ENCODE measurements at places on chromosomes 4 and X.

- no peak for DNase-seq
These were observed 1180.0 kb upstream of the TENM3 start for GRCh38 chr4:181063212-181063611.

DNA sequence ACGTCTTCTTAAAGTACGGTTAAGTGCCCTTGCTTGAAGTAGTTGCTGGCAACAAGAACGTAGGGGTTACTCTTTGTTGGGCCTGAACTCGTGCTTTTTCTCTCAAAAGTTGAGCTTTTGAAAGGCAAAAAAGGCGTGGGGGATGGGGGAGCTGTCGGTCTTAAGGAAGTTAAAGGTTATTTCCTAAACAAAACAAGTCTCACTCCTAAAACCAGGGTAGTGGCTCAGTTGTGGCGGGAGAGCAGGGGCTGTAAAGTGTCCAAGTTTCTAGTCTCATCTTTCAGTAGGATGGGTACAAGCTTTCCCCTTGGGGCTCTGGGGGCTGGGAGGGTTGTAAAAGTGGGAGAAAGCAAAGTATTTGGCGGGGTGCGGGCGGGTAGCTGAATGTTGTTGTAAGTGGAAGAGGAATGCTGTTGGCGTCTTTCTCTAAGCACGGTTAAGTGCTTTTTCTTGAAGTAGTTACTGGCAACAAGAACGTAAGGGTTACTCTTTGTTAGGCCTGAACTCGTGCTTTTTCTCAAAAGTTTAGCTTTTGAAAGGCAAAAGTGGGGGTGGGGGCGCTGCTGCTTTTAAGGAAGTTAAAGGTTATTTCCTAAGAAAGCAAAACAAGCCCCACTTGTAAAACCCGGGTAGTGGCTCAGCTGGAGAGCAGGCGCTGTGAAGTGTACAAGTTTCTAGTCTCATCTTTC lies 904 bp upstream of the WDR1 start:
- peak; percentile 63 for DNase-seq

GRCh38 chrX:12891915-12892506 lies 14.4 kb upstream of the TLR8 start:
- DNase-seq, result no peak

DNA sequence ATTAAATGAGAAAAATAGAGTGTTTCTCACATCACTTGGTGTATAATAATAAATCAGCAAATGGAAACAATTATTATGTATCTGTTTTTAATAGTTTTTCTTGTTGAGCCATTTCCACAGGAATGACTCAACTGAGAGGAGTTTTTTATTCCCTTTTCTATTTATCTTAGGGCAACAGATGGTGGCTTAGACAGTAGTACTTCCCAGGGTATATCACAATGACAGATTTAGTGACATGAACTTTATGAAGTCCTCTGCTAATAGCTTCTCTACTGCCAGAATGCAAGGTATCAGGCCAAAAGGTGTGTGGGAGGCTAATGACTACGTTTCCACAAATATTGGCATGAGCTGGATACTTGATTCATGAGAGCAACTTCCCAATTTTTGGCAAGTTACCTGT lies 126.7 kb downstream of the HTR2C start:
- no peak for DNase-seq

DNA sequence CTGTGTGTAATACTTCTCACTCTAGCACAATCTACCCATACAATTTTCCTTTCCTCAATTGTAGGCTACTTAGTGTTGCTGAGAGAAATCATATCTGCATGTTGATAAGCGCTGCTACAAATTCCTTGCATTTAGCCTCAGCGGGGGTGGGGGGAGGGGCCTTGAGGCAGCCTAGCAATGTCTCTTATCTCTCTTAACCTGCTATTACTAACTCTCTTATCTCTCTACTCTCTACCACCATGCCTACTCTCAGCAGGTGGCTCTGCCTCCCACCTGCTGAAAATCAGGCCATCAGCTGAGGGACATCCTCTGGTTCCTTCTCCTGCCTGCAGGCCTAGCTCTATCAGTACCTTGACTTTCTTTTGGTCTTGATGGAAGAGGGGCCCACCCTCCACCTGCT lies 98.9 kb downstream of the GPR82 start:
- no peak for DNase-seq

- no peak for DNase-seq
These were observed 15.1 kb upstream of the PIGA start for GRCh38 chrX:15350329-15350996.

DNA sequence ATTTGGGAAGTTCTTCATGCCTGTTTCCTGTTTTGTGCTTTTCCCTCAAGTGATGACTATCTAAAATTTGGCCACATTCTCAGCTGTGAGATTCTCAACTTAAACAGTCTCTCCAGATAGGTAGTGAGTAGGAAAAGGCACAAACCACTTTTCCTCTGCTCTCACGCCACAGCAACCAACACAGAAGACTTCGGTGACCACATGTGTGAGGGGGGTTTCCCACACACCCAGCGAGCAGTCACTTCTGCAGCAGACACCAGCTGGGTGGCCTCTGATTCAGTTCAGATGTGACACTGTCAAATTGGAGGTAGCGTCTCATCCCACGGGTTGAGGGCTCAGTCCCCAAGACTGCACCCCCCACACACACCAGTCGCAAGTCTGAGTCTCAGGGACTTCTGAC lies 25.1 kb upstream of the CLDN34 start:
- peak; percentile 46 for DNase-seq

GRCh38 chr4:128268970-128269369 lies 18.6 kb downstream of the PGRMC2 start:
- DNase-seq, result no peak

- DNase-seq, result peak; percentile 86
These were observed 12.4 kb upstream of the PIN4 start for GRCh38 chrX:72169008-72169728.

- no peak for DNase-seq
These were observed 111.5 kb downstream of the ASB9 start for GRCh38 chrX:15158350-15158735.

DNA sequence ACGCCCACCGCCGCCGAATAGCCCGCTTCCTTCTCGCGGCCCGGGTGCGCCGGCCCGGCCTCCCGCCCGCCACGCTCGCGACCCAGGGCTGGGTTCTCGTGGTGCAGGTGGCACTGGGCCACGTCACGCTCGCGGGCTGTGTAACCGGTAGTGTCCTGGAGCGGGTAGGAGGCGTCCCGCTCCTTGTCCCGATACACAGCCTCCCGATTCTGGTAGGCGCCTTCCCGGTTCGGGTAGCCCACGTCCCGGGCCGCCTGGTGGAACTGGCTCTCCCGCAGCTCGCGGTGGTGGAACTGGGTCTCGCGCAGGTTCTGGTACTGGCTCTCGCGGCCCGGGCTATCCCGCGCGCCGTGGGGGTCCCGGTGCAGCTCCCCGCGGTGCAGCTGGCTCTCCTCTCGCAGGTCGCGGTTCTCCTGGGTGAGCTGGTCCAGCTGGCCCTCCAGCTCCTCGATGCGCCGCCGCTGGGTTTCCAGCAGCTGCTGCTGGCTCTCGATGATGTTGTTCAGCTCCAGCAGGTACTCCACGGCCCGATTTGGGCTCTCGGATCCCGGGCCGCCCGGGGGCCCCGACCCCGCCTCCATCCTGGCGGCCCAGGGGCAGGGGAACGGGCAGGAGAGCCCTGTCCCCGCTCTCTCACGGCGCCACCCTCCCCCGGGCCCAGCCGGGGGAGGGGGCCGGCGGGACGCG lies 39.3 kb upstream of the IQSEC2 start:
- no peak for DNase-seq

DNA sequence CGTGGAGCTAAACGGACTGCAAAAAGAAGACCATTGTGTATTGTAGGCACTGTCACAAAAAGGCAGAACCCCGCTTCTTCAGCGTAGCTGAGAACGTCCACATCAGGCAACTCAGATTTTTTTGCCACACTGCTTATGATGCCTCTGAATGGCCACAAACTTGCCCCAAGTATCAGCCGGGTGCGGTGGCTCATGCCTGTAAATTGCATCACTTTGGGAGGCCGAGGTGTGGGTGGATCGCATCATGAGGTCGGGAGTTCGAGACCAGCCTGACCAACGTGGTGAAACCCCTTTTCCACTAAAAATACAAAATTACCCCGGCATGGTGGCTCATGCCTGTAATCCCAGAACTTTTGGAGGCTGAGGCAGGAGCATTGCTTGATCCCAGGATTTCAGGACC lies 14.9 kb upstream of the IL3RA start:
- no peak for DNase-seq

- no peak for DNase-seq
These were observed 64.3 kb upstream of the NR0B1 start for GRCh38 chrX:30373479-30373878.

GRCh38 chrX:80808881-80809411 lies 731 bp downstream of the BRWD3 start:
- peak; percentile 53 for DNase-seq

- no peak for DNase-seq
These were observed 3.1 kb upstream of the MSX1 start for GRCh38 chr4:4856071-4857000.

GRCh38 chr4:126209147-126209546 lies 894.4 kb downstream of the FAT4 start:
- DNase-seq, result no peak

DNA sequence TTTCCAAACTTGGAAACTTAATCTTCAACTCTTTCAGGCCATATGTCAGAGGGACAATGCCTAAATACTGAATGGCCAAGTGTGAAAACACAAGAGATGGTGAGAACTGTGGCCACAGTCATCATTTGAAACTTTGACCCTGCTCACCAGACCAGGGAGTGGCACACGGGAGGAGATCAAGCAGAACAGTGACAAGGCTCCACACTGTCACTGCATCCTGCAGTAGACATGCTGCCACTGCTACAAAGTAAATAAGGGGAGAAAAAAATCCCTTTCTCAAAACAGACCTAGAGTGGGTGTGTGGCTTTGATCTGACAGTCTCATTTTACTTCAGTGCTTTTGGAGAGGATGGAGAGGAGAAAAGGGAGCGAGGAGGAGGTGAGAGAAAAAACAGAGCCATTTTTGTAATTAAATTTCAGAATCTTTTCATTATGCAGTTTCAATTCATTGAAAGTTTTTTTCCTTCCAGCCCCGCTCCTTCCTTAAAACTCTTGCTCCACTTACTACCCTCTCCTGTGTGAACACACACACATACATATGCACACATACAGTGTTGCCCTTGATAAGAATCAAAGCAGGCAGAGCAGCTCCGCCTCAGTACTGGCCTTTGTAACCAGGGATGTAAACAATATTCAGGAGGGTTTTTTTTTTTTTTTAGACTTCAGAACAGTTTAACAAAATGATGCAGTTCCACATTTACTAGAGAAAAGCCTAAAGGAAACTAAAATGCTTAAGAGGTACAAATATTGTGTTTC lies 34.4 kb downstream of the NEXMIF start:
- DNase-seq, result no peak

GRCh38 chr4:5650040-5650439 lies 58.3 kb downstream of the EVC2 start:
- DNase-seq, result no peak

DNA sequence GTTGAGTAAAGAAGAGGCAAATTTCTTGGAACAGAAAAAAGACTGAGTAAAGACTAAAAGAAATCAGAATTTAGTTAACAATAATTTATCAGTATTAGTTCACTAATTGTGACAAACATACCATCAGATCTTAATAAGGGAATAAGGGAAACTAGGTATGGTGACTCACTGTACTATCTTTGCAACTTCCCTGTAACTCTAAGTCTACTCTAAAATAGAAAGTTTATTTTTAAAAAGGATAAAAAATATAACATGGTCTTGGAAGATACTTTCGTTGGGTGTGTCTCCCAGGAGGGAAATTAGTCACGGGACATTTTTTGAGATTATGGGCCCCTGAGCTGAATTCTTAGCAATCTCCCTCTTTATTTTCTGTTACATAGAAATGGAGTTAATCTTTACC lies 97.3 kb downstream of the EMCN start:
- DNase-seq, result no peak

GRCh38 chrX:115344885-115345614 lies 55.5 kb downstream of the LUZP4 start:
- DNase-seq, result no peak

DNA sequence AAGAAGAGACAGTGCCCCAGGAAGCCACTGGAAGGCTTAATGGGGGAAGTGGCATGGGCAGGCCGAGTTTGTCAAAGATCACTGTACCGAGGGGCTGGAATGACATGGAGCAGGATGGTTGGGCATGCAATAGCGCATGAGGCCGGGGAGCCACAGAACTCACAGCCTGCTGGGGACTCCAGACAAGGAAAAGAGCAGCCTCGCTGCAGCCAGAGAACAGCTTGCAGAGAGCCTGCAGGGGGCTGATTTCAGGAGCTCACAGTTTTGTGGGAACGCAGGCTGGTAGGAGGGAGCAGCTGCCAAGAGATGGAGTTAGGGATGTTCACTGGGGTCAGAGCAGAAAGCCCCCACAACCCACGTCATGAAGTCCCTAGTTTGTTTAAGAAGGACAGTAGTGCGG lies 45.4 kb downstream of the STOX2 start:
- DNase-seq, result no peak

DNA sequence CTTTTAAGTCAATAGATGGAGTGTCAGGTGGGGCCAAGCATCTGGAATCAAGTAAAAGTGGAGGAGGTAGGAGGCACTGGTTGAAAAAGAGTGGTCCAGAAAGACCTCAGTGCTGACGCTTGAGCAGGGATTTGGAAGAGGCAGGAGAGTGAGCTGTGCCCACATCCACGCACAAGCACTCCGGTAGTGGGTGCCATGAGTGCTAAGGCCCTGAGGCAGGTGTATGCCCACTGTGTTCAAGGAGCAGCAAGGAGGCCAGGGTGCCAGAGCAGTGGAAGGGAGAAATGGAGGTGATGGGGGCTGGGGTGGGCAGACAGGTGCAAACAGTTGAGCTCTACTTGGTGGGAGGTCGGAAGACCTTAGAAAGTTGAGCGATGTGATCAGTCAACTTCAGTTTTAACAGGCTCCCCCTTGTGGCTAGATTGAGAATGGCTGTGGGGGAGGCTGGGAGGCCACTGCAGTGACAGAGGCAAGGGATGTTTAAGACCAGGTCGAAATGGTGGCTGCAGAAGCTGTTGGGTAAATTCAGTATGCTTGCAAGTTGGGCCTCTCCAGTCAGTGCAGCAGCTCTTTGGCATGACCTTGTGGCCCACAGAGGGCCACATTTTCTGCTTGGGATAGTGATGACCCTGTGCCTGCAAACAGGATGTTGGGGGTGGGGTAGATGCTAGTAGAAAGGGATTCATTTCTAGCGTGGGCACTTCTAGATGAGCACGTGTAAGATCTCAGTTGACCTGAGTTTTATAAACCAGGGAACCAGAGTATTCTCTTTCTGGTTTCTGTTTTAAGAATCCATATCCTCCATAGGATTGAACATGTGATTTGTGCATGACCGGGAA lies 12.7 kb downstream of the TKTL1 start:
- peak; percentile 84 for DNase-seq

DNA sequence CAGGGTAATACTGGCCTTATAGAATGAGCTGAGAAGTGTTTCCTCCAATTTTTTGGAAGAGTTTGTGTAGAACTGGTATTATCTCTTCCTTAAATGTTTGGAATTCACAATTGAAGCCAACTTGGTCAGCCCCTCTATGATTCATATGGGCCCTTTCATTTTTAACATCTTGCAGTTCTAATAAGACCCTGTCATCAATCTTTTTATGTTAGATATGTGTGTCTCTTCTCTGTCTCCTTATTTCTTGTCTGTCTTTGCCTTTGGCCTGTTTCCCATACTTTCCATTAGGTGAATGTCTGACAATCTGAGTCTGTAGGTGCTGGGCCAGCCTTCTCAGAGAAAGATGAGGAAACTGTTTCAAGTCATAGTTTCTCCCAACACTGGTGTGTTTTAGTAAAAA lies 88.7 kb downstream of the SLC16A2 start:
- DNase-seq, result no peak

- DNase-seq, result no peak
These were observed 1.6 kb upstream of the PCDH18 start for GRCh38 chr4:137533855-137534254.
